Astrocyte of the spinal cord (primary cell): ENCODE measurements at places on chromosomes 7 and 10.
A peak's percentile ranks its signal among the peaks of the same experiment; 100 is the strongest.

GRCh38 chr7:48299580-48300169 lies 128.4 kb downstream of the ABCA13 start:
- peak; percentile 76 for DNase-seq

GRCh38 chr7:32250471-32251260 lies 180.5 kb upstream of the PDE1C start:
- no peak for DNase-seq

GRCh38 chr7:12385364-12385786 lies 18.3 kb downstream of the VWDE start:
- no peak for DNase-seq

DNA sequence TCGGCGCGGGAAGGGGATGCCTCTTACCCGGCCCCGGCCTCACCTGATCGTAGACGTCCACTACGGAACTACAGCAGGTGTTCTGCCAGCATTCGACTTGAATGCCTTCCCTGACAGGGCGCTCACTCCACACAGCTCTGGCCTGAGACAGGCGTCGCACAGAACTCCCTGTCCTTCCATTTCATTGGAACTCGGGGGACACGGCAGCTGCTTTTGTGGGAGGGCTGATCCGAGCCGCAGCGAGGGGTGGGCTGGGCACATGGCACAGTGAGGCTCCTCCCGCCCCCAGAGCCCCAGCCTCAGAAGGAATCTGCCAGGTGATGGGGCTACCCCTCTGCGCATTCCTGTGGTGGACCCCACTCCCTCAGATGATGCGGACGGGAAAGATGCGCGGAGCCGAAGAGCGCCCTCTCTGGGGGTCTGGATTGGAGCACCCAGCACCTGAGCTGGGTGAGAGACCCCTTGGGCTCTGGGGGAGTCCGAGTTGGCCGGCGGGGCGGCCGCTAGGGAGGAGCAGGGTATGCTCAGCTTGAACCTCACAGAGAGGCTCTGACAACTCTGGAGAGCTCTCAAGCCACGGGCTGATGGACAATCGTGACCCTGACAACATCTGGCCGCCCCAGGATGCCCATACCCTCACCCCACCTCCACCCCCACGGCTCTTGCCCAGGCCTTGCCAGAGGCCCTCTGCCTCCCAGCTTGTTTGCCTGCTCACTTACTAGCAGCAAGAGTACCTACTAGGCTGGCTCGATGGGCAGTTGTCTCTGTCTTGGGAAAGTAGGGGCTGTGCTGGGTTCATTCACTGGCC lies 36.6 kb downstream of the RASGEF1A start:
- no peak for DNase-seq

DNA sequence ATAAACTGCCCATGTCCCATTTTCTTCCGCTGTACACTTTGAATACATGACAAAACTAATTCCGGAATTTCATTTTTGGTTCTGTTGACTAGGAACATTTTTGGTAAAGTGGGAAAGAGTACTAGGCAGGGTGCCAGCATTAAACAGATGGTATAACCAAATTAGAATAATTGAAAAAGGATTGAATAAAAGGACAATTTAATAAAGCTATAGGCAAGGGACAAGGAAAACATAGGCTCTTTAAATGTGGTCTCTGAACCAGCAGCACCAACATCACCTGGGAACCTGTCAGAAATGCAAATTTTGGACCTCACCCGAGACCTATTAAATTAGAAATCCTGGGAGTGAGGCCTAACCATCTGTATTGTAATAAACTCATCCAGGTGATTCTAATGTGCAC lies 376.9 kb downstream of the LRRTM3 start:
- no peak for DNase-seq

- DNase-seq = no peak
These were observed 157.9 kb upstream of the ZMIZ1 start for GRCh38 chr10:78910886-78911285.

DNA sequence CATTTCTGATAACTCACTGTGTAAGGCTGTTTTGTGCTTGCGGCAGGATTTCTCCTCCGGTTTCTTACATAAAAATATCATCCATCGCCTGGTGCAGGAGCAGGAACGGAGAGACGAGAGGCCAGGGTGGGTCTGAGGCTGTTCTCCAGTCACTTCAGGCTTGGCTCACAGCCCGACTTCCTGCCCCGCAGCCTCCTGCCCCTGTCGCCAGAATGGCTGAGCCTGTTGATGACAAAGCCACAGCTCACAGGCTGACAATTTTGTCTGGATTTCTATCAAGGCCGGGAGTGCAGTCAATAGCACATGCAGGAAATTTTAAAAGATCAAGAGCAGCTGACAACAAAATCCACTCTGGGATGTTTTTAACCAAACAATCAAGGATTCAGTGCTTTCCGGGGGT lies 229.7 kb upstream of the ZNF32 start:
- DNase-seq = no peak

DNA sequence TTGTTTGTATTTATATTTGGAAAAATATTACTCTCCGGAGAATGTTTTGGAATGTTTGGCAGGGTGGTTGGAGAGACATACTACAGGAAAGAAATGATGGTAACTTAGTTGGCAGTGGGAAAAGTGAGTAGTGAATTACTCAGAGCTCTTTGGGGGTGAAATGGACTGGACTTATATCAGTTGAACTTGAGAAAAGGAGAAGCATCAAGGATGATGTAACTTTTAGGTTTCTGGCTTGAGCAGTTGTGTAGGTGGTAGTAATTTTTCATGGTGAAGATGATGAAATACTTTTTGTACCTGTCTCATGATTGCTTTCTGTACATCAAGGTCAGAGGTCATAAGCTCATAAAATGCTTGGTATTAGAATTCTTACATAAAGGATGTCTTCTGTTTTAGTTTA lies 617.2 kb downstream of the AUTS2 start:
- DNase-seq = peak; percentile 40

- no peak for DNase-seq
These were observed 628.6 kb downstream of the PHTF2 start for GRCh38 chr7:78427209-78427608.

DNA sequence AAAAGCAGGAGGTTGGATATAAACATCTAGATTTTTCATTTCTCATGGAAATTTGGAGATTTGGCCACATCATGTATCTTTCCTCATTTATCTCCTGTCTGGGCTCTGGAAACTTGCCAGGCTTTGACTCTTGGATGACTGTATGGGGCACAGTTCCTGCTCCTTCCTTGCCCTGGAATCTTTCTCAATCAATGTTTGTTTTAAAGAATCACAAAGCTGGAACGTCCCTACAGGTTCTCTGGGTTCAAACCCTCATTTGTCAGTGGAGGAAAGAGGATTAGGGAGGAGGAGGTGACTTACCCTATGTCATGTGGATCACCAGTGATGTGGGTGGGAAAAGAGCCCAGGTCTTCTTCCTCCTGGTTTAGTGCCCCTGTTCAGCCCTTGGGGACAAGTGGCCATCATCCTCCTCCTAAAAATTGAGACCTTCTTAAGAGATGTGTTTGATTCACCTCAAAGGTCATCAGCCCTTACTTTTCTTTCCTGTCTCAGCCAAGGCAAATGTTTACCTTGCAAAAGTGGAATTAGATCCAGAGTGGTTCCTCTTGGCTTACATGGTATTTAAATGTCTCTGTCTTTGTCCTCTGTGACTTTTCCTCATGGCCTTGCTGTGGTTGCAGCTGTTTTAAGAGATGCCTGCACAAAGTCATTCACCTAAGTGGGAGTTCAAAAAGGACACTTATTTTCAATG lies 38.8 kb upstream of the PDZD8 start:
- DNase-seq = no peak

DNA sequence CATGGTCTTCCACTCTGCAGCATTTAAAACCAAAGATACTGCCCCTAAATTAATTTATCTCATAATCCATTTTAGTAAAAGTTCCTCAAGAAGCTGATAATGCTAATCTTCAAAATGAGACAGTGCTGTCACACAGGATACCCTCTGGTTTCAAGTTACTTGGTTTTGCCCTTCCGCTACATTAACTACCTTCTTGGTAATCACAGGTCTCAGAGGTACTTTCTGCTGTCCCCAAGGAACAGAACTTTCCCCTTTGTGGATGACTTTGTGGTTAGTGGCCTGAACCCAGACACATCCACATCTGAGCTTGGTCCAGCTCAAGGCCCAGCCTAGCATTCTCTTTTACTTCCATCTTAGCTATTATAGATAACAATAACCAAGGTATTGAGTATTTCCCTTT lies 88.8 kb upstream of the TMEM26 start:
- no peak for DNase-seq

DNA sequence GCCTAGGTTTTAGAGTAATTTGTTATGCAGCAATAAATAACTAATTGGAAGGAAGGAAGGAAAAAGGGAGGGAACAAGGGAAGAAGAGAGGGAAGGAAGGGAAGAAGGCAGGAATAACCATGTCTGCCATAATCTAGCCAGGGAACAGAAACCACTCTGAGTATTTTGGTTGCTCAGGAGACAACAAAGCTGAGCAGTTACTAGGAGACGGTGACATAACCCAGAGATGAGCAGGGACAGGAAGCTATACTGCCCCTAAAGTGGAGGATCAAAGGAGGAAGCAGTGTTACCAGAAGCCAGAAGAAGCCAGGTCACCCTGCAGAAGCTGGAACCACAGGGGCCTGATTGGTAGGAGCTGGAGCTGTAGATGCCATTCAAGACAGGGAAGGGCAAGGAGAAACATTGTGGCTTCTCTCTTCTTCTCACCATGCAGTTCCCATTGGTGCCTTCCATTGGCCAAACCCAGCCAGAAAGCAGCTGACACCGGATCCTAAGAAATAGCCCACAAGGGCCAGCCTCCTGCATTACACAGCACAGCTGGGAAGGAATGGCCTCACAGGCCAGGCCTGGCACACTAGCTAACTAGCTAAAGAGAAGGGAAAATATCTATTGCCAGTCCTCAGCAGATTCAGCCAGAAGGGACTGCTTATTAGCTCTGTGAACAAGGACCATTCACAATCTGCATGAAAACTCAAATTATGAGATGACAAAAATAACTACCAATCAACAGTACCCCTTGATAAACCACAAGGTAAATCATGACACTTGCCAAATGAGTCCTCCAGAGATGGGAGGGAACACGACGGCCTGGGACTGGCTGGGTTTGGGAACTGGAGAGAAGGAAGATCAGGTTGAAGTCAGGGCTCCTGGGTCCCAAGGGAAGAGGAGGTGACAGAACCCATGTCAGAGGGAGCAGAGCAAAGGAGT lies 184.5 kb upstream of the NFE2L3 start:
- no peak for DNase-seq

DNA sequence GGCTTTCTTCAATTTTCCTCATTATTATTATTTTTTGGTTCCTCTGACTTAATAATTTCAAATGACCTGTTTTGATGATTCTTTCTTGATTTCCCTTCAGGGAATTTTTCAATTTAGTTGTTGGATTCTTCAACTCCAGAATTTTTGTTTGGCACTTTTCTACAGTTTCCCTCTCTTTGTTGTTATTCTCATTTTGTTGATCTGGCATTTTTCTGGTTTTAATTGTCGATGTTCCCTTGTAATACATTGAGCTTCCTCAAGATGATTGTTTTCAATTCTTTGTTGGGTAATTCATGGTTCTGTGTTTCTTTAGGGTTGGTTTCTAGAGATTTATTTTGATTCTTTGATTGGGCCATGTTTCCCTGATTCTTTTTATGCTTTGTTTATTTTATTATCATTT lies 67.8 kb upstream of the DNAJC1 start:
- DNase-seq = no peak

- peak; percentile 32 for DNase-seq
These were observed 905.0 kb downstream of the LRMDA start for GRCh38 chr10:76336213-76336963.

DNA sequence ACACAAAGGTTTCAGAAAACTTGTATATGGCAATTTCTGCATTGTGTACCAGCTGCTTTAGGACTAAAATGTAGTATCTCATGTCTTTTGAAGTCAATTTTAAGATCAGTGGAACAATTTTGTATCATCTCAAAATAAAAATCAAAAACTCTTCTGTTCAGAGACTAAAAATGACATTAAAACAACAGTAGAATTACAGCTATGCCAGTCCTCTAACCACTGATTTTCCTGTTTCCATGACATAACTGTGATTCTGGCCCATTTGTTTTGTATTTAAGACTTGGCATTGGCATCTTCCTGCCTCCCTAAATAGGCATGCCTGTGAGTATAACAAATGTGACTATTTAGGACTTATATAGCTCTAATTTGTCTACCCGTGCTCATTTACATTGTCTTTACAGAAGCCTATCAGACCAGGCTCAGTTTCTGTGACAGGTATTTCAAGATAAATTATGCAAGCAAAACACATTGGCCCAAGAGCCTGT lies 29.1 kb upstream of the VPS41 start:
- no peak for DNase-seq

- DNase-seq = no peak
These were observed 588.7 kb upstream of the MBL2 start for GRCh38 chr10:53361281-53361680.

DNA sequence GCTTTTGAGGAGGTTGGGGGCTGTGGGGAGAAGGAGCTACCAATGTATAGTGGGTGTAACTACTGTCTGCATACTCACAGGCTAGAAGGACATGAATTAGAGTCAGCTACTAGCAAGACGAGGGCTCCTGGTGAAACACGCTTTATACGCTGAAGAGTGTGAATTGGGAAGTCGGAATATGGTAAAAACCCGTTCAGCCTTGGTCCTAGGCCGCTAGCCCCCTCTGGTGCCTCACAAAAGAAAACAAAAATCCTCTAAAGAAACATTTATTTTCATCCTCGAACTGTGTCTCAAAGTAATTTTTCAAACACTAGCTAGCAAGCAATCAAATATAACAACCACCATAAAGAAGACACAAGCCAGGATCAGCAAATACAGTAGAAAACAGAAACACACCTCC lies 338.1 kb upstream of the SEMA3C start:
- no peak for DNase-seq

DNA sequence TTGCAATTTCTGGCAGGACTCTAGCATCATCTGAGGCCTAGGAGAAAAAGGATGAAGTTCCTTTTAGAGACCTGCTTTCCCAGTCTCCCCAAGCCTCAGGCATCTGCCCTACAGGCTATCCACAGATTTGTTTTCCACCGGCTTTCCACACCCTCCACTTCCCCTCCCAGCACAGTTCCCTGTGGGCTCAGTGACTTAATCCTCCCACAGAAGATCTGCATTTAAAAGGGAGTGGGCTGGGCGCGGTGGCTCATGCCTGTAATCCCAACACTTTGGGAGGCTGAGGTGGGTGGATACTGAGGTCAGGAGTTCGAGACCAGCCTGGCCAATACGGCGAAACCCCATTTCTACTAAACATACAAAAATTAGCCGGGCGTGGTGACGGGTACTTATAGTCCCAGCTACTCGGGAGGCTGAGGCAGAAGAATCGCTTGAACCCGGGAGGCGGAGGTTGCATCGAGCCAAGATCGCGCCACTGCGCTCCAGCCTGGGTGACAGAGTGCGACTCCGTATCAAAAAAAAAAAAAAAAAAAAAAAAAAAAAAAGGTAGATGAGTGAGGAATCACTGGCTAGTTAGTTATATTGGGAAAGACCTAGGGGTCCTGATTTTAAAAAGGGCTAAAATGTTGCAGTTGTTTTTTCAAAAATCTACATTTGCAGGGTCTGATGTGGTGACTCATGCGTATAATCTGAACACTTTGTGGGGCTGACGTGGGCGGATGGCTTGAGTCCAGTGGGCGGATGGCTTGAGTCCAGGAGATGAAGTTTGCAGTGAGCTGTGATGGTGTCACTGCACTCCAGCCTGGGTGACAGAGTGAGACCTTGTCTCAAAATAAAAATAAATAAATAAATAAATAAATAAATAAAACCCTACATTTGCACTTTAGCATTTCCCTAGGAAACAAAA lies 119.5 kb downstream of the BAMBI start:
- DNase-seq = peak; percentile 56
